ENCODE measurements at places on chromosomes 12 and 14.

DNA sequence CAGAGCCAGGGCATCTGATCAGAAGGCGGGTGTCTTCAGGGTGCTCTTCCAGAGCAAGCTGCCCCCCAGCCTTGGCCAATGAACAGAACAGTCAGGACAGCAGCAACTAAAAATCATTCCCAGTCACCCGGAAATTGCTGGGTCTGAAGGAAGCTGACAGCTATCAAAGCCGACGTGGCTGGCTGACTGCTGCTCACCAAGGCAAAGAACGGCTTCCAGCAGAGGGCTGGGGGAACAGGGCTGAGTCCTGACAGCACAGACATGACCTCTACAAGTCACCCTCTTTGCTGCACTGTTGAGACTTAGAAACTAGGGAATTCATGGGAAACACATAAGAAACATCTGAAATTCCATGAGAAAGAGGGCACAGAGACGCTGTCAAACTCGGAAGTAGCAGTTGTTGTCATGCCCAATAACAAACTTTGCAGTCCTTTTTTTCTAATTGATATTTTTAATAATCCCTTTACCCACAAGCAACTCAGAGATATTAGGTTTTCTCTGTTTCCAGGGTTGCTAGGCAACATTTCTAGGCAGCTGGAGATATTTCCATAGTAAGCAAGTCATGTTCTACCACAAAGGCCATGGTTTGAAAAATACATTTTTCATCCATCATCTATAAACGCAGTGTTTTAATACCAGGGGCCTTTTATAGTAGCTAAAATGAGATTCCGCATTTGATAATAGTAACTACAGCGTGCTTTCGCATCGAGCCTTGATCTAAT lies 365.2 kb downstream of the SEC23A start:
- DNase-seq: no peak

- DNase-seq: no peak
Observed at GRCh38 chr12:125272383-125272933, 207.2 kb downstream of the AACS start.

GRCh38 chr12:130984183-130985058 lies 30.7 kb downstream of the ADGRD1 start:
- DNase-seq: no peak

DNA sequence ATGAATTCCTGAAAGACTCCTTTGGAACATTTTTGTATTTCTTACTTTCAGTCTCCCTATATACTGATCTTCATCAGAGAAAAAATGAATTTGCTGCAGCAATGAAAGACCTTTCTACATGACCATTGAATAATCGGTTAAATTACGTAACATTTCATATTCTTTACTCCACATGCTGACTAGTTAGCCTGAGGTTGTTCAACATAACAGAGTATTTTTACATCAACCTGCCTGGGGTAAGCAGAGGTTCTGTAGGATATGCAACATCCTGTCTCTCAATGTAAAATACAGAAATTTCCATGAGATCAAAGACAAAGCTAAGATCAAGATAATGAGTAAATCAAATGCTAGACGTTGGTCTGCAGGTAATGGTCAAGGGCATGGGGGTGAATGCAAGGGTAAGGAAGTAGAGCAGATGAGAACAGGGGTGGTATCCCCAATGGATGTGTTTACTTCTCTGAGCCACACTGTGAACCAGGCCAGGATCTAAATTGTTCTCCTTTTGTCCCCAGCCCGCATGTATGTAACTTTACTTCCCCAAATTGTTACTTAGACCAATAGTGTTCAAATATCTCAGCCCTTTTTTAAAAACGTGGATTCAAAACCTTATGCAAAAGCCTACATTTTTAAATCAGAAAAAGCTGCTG lies 45.4 kb downstream of the DUSP6 start:
- DNase-seq: no peak

- DNase-seq: no peak
Observed at GRCh38 chr14:96881713-96882112, 84.5 kb downstream of the VRK1 start.

GRCh38 chr14:26598672-26599131 lies 869 bp upstream of the NOVA1 start:
- no peak for DNase-seq

- DNase-seq: no peak
Observed at GRCh38 chr14:68784226-68784910, 8.5 kb downstream of the ZFP36L1 start.

GRCh38 chr12:46660276-46660675 lies 165.5 kb downstream of the SLC38A4 start:
- no peak for DNase-seq

DNA sequence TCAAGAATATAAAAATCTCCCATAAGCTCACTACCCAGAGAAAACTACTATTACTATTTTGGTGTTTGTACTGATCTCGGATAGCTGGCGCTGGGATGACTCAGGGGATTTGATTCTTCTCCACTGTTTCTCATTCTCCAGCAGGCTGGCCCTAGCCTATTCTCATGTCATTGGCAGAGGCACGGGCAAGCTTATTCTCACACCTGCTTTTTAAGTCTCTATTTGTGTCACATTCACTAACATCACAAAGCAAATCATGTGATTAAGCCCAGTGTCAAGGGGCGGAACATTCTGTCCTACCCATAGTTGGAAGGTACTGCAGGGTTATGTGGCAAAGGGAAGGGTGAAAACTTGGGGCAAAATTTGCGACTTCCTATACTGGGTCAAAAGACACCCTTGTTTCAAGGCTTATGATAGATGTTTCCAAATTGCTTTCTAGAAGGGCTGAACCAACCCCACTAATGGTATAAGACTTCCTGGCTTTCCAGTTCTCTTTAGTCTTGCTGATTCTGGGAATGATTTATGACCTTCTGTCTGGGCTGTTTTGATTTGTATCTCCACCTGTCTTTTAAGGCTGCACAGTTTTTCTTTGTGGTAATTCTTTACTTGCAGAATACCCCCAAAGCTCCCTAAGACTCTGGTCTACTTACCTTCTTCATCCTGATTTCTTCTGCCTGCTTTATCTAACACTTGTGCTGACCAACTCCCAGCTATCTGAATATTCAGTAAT lies 406.4 kb downstream of the NRXN3 start:
- DNase-seq: no peak

DNA sequence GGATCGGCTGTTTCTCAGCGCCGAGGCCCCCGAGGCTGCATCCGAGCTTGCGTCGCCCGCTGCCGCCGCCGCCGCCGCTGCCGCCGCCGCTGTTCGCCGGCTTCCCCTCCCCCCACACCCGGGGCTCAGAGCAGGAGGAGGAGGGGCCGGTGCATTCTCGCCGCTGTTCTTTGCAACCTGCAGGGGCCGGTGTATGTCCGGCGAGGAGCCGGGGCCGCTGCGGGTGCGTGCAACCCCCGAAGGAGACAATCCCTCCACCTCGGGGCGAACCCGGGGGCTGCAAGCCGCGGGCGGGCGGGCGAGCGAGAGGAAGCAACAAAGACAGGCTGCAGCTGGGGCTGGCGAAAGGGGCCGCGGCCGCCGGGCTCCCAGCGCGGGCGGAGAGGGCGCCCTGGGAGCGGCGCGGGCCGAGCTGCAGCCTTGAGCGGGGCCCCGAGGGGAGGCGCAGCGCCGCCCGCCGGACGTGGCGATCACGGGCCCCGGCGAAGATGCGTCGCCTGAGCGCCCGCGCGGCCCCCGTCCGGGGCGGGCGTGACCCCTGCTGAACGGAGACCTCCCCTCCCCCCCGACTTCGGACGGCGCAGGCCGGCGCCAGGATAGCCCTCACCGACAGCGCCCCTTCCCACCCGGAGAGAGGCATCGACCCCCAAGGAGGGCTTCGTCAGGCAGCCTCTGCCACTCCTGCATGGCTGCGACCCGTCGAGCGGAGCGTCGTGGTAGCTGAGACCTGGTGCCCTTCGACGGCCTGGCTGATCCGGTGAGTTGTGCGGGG lies 702 bp downstream of the FAM222A start:
- DNase-seq: peak; percentile 56

- no peak for DNase-seq
Observed at GRCh38 chr12:62900686-62901272, 34.2 kb downstream of the PPM1H start.

GRCh38 chr12:132453361-132454192 lies 36.4 kb upstream of the FBRSL1 start:
- DNase-seq: no peak

DNA sequence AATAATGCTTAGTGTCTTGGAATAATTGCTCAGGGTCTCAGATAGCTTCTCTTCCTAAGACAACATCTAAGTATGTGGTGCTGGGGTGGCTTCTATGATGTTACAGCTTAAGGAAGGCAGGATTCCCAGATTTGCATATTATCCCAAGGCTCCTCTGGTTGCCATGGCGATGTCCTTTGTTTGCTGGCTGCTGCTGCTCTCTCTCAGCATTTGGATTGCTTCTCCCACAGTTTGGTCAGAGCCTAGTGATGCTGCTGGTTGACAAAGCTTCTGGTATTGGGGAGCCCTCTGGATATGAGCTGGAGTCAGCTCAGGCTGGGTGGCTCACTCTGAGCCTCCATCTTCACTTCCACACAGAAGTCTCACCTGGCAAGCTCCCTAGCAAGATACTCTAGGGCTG lies 56.4 kb upstream of the FBXO33 start:
- no peak for DNase-seq

DNA sequence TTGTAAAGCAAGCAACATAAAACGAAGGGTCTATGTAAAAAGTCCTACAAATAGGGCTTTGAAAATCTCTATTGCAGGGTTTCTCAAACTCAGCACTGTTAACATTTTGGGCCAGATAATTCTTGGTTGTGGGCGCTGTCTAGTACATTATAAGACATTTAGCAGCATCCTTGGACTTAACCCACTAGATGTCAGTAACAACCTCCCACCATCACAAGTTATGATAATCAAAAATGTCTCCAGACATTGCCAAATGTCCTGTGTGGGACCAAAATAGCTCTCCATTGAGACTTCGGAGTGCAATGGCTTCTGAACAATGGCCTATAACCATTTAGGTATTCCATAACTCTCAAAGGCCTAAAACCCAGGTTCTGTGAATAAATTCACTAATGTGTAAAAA lies 22.9 kb upstream of the DHRS7 start:
- DNase-seq: no peak

DNA sequence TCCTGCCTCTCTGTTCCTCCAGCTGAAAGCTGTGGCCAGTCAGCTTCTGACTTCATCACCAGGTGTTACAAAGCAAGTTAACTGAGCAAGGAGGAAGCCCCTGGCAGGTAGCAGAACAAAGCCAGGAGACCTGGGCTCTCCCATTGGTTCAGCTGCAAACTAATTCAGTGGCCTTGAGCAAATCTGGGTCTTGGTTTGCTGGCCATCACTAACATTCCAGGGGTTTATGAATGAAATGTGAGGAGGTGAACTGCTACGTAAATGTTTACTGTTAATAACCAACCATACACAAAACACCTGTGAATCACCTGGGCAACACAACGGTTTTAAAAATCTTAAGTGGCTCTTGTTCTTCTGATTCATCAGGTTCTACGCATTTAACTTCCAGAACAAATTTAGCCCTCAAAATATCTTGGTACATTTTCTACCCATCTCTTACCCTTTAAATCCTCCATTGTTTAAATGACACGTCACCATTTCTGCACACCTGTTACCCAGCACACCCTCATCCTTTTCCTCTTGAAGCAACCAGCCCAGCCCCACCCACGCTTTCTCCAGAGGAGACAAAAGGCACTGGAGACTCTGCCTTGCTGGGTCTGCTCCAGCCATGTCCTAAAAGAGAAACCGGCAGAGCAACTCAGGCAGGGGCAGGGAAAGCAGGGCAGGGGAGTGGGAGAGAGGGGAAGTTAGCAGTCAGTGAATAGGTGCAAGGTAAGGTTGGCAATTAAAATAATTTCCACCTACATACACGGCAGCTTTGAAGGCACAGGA lies 49.3 kb upstream of the TSPAN11 start:
- no peak for DNase-seq

- DNase-seq: no peak
Observed at GRCh38 chr12:70617450-70617849, 19.8 kb downstream of the PTPRB start.

- DNase-seq: no peak
Observed at GRCh38 chr12:88145567-88146505, 3.7 kb downstream of the TMTC3 start.

- no peak for DNase-seq
Observed at GRCh38 chr12:49880756-49881414, 22.8 kb downstream of the FAIM2 start.

DNA sequence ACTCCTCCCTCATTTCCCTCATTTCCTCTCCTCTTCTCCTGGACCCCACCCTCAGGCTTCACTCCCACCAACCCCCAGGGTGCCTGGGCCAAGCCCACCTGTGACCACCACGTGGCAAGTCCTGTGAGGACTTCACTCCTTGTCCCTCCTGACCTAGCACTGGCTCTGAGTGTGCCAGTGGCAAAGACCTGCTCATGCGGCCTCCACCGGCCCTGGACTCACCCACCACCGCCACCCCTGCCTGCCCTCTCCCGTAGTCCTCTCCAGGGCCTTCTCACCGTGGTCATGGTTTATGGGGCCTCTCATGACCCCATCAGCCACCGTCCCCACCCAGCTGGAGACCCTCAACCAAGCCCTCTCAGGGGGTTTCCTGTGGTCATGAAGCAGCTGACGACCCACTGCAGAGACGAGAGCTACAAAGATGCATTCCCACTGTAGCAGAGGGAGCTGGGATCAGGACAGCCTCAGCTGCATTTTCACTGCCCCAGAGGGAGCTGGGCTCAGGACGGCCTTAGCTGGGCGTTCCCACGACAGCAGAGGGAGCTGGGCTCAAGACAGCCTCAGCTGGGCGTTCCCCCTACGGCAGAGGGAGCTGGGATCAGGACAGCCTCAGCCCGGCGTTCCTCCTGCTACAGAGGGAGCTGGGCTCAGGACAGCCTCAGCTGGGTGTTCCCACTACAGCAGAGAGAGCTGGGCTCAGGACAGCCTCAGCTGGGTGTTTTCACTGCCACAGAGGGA lies 3.2 kb upstream of the C14orf180 start:
- DNase-seq: no peak

DNA sequence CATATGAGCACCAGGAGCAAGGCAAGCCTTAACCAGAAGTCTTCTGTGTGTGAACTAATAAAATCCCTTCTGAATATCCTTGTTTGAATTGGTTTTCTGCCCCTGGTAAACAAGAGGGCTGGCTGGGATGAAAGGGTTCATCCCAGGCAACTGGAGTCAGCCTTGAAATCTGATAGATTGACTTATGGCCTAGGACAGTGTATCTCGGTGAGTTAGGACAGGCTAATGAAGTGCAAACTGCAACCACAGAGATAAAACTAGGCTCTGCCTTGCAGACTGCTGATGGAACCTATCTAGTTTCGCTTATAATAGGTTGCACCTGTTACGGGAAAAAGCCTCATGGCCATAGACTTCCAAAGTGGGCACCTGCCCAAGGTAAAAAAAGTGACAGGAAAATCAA lies 451.9 kb upstream of the NOVA1 start:
- DNase-seq: no peak

- DNase-seq: no peak
Observed at GRCh38 chr12:9642606-9643265, 26.8 kb upstream of the CLEC2D start.

- no peak for DNase-seq
Observed at GRCh38 chr12:47350062-47350408, 270.3 kb upstream of the AMIGO2 start.

- DNase-seq: no peak
Observed at GRCh38 chr14:90796329-90796728, 19.9 kb downstream of the TTC7B start.

- no peak for DNase-seq
Observed at GRCh38 chr12:89213139-89213538, 139.2 kb downstream of the DUSP6 start.

All from activated T-cell treated with anti-CD3 and anti-CD28 coated beads for 1 hour (primary cell).